ENCODE measurements at places on chromosomes 3 and 15. TPM values are rescaled to one million over a fixed set of nuclear protein-coding genes. Genes with fewer than 3 reads are reported as not detected.
A peak's percentile ranks its signal among the peaks of the same experiment; 100 is the strongest.

- no peaks in the 10 kb centered on the region for H3K4me1 ChIP-seq
- no peaks in the 10 kb centered on the region for H3K36me3 ChIP-seq
- no peak for DNase-seq
- H3K4me3 ChIP-seq, result no peak overlapping the region
- no peaks in the 10 kb centered on the region for H3K27me3 ChIP-seq
Measured at GRCh38 chr3:29226706-29227105, 54.2 kb upstream of the RBMS3 start.

Gene CAND2
- total RNA-seq, result 0.31 TPM

DNA sequence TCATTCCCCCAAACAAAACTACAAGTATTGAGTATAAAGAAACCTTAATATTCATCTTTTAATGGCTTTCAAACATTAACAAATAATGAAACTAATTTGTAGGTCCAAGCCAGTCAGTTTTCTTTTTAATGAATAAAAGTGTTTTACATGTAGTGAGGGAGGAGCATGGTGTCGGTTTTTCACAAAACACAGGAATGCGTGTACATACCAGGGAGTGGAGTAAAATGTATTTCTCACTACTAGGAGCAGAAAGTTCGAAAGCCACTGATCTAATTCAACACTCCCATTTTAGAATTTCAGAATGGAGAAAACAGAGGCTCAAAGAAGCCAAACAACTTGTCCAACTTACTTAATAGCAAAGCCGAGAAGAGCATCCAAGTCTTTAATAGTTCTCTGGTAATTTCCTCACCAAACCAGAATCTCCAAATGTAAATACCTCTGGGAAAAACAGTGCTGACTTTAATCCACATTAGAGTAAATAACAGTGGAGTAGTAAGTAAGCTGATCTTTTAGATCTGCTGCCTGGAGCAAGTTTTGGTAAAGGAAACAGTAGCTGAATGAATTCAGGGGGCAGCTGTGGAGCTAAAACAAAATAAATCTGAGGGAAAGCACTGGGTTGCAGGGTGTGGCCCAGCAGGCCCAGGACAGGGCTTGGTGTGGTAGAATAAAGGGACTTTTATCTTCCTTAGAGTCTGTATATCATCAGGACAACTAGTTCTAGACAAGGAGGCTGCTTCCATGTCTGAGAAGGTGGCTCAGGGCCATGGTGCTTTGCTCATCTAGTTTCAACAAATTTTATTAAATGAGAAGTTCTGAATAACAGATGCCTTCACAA is 7.9 kb downstream of the ANP32A start:
- H3K27ac ChIP-seq, result peak overlapping the region; percentile 58
- no peak for DNase-seq
- H3K4me1 ChIP-seq, result peaks cover 77% of the 10 kb centered on the region
- H3K27me3 ChIP-seq, result no peaks in the 10 kb centered on the region
- H3K4me3 ChIP-seq, result no peak overlapping the region

Gene PTPRG
- total RNA-seq, result not detected

Gene CPA3
- total RNA-seq, result not detected
